Activated CD4-positive, alpha-beta T cell treated with anti-CD3 and anti-CD28 coated beads, Interleukin-2, Interleukin-4, amounts not matched to agents 100 ng/mL and 50 ng/mL, durations not matched to agents 16 hours and 8 hours (primary cell): ENCODE measurements at places on chromosomes 2 and 18.

GRCh38 chr18:57869221-57869620 is 66.1 kb upstream of the ATP8B1 start:
- no peak for DNase-seq

GRCh38 chr18:79825913-79826312 is 28.2 kb downstream of the KCNG2 start:
- DNase-seq = no peak

- DNase-seq = no peak
These were observed 306.9 kb downstream of the ZNF516 start for GRCh38 chr18:76188097-76188496.

- peak; percentile 8 for DNase-seq
These were observed 90.6 kb upstream of the SYT4 start for GRCh38 chr18:43367895-43368294.

DNA sequence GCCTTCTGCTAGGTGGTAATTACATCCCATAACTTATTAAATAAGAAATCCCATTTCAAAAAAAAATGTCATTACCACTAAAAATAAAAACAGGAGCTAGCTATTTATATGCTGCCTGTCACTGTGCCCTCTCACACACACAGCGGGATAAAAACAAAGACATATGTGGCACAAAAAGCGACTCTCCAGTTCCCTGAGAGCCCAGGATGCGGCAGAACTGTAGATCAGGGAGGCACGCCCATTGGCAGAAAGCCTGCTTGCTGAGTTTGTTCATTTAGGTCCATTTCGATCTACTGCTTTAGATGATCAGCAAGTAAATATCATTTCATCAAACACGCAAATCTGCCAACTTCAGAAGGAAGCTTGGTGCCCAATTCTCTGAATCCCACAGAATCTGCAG is 124.4 kb downstream of the TMEM163 start:
- DNase-seq = no peak

- DNase-seq = no peak
These were observed 308.4 kb upstream of the GCFC2 start for GRCh38 chr2:76019128-76019527.

- DNase-seq = no peak
These were observed 6.8 kb upstream of the CD207 start for GRCh38 chr2:70842401-70842800.

DNA sequence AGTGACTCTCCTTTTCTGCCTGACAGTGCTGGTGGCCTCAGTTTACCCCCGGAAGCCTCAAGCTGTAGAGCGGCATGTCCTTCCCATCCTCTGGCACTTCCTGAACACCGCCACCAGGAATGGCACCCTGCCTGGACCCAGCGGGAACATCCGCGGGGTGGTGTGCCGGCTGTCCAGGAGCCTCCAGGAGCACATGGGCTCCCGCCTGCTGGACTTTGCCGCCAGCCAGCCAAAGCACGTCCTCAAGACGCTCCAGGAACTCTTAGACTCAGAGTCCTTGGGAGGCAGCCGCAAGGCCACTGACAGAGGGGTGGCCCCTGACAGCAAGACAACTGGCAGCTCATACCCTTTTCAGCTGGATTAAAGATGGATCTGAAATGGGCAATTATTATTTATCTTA is 22.6 kb downstream of the PCARE start:
- no peak for DNase-seq

DNA sequence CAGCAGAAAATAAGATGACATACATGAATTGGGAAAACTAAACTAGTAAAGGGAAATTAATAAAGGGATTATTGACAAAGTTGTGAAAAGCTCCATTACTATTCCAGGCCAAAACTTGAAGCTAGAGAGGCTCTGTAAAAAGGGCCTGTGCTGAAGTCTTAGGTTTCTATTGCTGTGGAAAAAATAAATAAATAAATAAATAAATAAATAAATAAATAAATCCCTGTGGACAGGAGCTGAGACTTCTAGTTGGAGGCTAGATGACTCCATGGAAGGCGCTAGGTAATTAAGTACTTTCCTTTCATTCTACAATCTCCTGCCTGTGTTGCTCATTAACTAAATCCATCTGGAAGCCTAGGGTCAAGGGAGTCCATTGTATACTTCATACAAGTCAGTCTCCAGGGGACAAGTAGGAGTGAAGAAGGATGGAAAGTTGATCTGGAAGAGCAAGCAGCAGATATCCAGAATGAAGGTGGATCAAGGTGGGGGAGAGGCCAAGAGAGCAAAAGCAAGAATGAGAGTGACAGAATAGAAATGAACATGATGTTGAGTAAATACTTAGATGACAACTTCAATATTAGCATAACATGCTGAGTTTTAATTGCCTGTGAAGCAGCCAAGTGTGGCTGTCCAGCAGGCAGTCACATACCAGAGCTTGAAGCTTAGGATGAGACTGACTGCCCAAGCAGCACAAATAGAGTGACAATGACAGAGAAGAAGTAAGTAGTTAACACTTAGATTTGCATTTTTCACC is 26.2 kb upstream of the CCNT2 start:
- DNase-seq = no peak

DNA sequence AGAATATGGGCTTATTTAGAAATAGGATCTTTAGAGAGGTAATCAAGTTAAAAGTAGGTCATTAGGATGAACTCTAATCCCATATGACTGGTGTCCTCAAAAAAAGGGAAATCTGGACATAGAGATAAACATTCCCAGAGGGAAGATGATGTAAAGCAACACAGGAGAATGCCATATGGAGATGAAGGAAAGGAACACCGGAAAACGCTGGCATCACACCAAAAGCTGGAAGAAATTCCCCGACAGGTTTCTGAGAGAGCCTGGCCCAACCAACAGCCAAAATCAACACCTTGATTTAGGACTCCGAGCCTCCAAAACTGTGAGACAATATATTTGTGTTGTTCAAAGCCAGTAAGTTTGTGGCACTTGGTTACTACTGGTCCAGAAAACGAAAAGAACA is 296.7 kb downstream of the DSEL start:
- DNase-seq = no peak

GRCh38 chr2:179349670-179350303 is 85.2 kb upstream of the SESTD1 start:
- no peak for DNase-seq

DNA sequence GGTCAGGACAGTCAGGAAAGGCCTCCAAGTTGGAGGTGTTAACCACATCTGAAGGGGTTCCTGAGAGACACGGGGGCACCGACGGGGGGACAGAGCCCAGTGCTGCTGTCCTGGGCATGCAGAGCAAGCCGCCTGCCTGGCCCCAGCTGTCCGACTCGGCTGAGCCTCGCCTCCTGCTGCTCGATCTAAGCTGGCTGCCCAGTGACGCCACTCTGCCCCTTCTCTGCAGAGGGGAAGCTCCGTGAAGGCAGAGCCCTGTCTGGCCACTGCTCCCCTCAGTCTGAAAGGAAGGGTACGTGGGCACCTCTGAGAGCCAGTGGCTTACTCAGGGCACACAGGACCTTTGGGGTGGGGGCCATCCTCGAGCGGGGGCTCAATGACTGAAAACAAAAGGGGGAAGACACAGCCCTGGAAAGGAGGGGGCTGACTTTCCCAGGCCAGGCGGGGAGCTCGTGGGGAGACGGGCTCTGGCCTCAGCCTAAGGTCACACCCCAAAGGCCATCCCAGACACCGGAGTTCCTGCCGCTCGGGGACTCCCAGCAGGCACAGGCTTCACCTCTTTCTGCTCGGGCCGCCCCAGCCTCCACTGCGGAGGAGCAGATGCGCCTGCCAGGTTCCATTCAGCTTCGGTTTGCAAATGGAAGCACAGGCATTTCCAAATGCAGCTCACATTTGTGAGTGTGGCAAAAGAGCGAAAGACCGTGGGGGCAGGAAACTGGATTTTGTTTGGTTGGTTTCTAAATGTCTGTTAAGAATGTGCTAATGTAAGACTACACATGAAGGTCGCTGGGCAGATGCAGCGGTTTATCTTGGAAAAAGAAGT is 136.9 kb downstream of the HDAC4 start:
- no peak for DNase-seq

- no peak for DNase-seq
These were observed 75.5 kb downstream of the SNTG2 start for GRCh38 chr2:1026141-1026540.

GRCh38 chr18:49561289-49562193 is at the start of gene LIPG:
LIPG (plus strand) TSS chr18:49562057; CDS start chr18:49562309, 252 bp downstream.
- peak; percentile 58 for DNase-seq

DNA sequence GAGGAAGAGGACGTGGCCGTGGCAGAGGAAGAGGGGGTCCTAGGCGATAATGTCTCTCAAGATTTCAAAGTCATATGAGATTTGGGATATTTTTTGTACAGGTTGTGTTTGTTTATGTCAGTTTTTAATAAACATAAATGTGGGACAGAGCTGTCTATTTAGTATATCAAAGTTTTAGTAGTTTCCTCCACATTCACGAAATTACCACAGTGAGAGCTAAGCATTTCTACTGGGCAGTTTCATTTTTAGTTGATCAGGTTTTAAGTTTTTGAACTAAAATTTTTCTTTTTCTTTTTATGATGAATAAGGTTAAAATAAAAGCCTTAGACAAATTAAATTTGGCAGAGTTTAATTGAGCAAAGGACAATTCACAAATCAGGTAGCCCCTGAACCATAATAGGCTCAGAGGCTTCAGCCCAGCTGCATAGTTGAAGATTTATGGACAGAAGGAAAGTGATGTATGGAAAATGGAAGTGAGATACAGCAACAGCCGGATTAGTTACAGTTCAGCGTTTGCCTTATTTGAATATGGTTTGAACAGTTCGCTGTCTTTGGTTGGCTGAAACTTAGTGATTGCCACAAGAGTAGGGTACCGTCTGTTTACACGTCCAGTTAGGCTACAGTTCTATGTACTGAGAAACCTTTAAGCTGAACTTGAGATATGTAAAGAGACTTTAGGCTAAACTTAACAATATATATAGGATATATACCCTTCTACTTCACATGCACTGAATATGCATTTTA is 17.1 kb downstream of the SNRPD1 start:
- no peak for DNase-seq

DNA sequence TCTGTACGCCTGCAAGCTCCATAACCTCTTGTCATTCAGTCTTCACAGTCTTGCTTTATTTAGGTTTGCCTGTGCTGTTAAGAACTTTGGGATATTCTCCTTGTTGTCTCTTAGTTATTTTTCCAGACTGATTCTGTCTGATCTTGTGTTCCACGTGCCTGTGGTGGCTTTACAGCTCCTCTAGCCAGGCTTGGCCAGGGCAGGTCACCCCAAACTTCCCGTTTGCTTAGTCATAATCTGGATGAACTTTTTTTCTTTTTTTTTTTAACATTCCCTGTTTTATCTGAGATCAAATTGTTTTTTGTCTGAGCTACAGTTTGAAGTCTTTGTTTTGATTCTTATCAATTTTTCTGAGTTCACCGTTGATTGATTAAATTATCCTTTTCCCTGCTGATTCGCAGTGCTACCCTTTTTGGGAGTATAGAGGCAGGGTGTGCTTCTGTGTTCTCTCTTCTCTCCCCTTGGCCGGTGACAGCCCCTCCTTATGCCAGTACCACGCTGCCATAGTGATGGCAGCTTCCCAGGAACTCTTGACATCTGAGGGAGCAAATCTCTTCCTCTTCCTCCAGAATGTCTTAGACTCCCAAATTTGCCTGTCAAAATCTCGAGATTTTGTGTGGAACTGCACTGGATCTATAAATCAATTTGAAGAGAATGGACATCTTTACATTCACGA is 2.5 kb downstream of the SP100 start:
- no peak for DNase-seq

GRCh38 chr18:49926106-49926745 is 112.9 kb upstream of the ACAA2 start:
- no peak for DNase-seq

GRCh38 chr18:55665506-55665905 is 77.5 kb upstream of the TCF4 start:
- DNase-seq = no peak

GRCh38 chr18:7514796-7515440 is 52.2 kb upstream of the PTPRM start:
- DNase-seq = no peak

GRCh38 chr2:73850009-73850408 is 21.2 kb downstream of the STAMBP start:
- no peak for DNase-seq

DNA sequence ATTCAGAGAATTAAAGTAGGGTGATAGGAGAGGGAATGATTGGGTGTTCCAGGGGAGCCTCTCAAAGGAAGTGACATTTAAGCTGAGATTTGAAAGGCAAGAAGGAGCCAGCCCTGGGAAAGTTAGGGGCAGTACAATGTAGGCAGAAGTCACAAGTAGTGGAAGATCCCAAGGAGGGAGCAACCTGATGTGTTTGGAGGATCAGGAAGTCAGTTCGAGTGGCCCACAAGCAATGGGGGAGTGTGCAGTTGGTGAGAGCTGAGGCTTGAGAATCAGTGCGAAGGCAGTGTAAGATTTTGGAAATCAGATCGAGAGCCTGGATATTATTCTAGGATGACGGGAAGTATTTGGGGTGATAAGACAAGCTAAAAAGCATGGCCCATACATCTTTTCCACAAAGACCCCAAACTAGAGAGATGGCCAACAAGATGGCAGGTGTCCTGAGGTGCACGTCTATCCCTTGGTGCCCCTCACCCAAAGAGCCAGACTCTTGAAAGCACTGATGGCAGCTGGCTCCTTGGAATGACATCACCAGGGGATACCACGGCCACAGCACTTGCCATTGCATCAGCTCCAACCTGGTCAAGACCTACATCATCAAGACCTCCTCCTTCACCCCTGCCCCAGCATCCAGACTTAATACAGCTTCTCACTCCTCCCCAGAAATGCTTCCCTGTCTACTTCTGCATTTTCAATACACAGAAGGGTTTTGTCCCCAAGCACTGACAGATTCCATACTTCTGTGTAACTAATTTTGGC is 127.3 kb downstream of the BCL2 start:
- no peak for DNase-seq

GRCh38 chr2:108401800-108402199 is 24.0 kb downstream of the SULT1C4 start:
- DNase-seq = no peak

GRCh38 chr2:230893338-230893737 is 28.6 kb downstream of the ITM2C start:
- no peak for DNase-seq

DNA sequence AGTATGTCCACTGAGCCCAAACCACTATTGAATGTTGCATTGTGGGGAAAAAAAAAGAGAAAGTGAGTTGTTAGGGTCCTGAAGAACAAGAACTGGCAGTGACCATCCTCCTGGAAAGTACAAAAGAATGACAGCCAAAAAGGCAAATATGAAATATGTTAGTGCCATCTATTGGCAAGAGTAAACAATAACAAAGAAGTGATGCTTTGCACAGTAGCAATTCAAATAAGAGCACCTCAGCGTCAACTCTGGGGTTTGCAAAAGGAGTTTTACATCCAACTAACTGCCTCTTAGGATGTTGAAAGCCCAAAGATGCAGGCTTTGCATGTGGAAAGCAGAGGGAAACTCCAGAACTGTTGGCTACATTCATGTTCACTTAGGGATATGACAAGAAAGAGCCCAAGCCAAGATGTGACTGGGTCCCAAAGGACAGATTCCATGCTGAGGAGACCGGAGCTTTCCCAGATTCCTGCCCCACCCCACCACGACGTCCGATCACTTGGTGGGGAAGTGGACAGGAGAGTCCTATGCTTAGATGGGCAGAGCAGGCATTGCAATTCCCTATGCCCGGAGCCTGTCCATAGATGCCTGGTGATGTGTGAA is 15.6 kb downstream of the TRABD2A start:
- DNase-seq = peak; percentile 57
